ENCODE measurements at places on chromosomes 11 and 22.

- no peak for DNase-seq
Observed at GRCh38 chr11:93844568-93844967, 5.8 kb downstream of the VSTM5 start.

GRCh38 chr11:45651156-45651555 lies 14.3 kb downstream of the CHST1 start:
- no peak for DNase-seq

DNA sequence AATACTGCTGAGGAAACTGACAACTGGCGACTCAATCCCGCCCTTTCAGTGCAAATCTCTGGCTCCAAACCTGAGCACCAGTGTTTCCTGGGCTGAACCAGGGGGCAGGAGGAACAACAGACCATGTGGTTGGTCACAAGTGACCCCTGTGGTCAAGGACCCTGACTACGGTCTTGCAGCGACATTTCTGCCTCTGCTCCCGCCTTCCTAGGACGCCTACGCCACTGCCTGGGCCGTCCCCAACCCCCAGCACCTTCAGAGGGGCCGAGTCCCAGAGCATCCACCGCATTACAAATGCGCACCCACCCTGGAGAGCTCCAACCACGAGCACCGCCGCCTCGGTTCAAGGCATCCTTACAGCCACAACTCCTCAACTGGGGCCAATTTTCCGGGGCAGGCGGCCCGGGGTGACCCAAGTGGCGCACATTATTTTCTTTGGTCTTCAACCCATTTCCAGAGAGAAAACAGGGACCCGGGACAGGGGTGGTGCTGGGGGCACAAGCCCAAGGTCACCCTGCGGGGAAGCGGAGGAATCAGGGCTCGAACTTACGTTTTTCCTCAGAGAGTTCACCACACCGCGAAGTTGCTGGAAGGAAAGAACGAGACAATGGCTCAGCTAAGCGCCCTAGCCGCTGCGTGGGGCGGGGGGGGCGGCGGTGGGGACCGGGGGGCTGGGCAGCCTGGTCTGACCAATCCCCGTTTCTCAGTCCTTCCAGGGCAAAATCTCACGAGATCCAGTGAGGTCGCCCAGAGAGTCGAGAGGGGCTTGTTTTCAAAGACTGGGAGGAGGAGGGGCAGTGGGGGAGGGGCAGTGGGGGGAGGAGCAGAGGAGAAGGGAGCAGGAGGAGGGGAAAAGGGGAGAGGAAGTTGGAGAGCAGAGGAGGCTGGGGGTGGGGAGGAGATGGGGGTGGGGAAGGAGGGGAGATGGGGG lies 1.8 kb downstream of the PRAME start:
- no peak for DNase-seq

DNA sequence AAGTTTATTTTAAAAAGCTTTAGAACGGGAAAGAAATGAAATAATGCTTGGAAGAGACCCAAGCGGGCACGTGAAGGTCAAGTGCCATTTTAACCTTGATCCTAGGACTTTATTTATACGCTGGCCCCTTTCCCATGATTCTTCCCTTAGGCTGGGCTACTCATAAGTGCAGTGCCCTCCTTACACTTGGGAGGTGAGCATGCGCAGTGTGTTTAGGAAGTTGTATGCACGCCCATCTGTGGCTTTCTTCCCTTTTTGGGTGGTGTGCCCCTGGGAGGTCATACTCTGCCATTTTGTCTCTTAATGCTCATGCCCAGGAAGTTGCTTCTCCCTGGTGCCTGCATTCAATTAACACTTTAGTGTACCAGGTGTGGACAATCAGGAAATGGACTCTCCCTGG lies 239.7 kb downstream of the SWAP70 start:
- no peak for DNase-seq

GRCh38 chr22:17303840-17304779 lies 65.2 kb upstream of the CECR2 start:
- DNase-seq = no peak

- DNase-seq = no peak
Observed at GRCh38 chr11:3156661-3157311, 8.3 kb downstream of the OSBPL5 start.

DNA sequence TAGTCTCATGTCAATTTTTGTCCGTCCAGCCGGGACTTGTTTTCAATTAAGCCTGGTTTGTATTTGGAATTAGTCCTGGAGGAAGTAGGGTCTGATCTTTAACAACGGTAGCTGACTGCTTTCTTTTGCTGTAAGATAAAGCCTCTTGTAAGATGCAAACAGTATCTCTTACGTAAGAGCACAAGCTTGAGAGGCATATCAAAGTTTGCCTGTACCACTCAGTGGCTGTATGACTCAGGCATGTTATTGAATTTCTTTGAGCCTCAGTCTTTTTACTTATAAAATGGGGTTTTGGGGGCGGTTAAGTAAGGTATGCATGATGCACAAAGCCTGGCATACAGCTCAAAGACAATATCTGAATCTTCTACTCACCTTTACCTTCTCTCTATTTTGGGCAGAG lies 198.4 kb upstream of the NARS2 start:
- DNase-seq = no peak

- no peak for DNase-seq
Observed at GRCh38 chr11:44834846-44835245, 108.1 kb downstream of the TSPAN18 start.

DNA sequence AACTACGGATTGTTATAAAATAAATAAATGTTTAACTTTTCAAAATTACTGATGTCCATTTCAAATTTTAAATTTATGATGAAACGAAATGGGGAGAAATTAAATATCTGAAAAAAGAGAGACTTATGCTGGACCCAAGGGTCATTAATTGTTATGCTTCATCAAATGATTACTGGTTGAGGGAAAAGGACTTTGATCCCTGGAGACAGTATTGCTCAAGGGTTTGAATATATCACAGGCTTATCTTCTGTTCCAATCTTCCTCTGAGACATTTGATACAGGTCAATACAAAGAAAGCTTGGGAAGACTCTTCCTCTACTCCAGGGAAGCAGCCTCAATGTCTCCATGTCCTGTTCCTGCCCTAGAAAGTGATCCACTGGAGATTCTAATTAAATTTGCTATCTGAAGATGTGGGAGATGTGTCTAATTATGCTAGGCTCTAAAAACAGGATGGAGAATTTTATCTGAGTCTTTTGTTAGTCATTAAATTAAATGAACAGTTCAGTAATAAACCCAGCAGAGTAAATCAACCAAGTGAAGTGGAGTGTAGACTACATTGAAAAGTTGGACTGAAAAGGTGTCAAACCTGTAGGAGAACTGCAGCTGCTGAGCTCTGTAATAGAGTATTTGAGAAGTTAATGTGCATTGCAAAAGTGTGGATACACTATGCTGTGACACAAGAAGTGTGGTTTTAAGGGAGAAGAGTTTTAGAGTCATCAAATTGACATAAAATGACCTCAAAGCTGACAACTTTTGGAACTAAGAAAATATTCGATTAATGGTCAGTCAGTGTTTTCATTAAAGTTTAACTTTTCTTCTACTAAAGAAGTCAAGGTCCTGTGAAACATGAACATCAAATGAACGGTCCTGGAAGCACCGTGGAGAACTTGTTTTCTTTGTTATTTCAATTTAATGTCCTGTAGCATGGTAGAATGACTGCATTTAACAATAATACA lies 623.7 kb upstream of the CCDC90B start:
- no peak for DNase-seq

All from stimulated activated CD4-positive, alpha-beta T cell treated with anti-CD3 and anti-CD28 coated beads, TNF-alpha, amount 100 ng/mL, for 1 hour (primary cell).